CD4-positive, alpha-beta T cell treated with Interleukin-17A for 1 hour (primary cell): ENCODE measurements at places on chromosomes 5 and 9.

GRCh38 chr5:106474066-106474465, 1196.7 kb downstream of the EFNA5 start:
- DNase-seq = no peak

- no peak for DNase-seq
Observed at GRCh38 chr9:94801234-94801633, 74.7 kb downstream of the AOPEP start.

GRCh38 chr5:133602835-133603380, 9.4 kb downstream of the FSTL4 start:
- no peak for DNase-seq

DNA sequence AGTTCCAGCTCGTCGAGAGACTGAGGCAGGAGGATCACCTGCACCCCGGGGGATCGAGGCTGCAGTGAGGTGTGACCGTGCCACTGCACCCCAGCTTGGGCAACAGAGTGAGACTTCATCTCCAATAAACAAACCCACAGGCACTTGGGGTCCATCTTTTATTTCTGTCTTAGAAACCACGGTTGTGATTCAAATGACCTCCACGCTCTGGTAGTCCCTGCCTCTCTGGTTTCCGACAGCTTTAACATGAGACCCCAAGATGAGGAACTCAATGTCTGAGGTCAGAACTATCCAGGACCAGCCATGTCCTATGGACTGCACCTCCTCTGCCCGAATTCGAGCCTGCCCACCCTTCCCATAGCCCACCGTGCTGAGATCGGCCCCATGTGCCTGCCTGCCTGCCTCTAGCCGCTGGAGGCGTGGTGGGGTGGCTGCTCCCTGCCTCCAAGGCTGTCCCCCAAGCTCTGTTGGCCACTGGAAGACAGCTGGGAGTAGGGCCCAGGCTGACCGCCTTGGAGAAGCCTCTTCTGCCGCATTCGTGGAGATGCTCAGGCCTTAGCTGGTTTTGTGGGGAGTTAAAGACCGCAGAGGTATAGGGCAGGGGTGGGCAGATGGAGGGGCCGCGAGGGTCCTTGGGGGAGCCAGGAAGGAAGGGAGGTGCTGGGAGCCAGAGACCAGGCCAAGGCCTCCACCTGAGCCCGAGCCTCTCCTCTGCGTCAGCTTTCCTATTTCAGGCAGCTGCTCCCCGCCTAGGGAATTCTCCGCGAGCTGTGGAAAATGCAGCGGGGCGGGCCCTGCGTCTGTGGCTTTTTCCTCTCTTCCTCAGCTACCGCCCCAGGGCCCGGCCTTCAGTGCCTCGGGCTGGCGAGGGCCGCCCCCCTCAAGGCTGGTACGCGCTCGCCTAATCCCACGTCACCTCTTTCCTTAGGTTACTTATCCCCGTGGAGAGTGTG, 6.9 kb upstream of the WDR5 start:
- DNase-seq = no peak

DNA sequence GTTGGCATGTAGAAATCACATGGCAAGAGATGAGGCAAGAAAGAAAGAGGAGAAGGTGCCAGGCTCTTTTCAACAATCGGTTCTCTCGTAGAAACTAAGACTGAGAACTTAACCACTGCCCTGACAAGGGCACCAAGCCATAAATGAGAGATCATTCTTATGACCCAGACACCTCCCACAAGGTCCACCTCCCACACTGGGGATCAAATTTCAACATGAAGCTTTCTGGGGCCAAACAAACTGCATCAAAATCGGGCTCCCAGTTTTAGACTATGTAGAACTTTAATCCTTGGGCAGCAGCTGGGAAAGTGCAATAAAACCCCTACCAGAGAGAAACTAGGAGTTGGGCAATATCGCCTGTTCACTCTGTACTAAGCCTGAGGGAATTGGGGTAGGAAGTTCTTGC, 150.2 kb upstream of the CCDC152 start:
- no peak for DNase-seq

DNA sequence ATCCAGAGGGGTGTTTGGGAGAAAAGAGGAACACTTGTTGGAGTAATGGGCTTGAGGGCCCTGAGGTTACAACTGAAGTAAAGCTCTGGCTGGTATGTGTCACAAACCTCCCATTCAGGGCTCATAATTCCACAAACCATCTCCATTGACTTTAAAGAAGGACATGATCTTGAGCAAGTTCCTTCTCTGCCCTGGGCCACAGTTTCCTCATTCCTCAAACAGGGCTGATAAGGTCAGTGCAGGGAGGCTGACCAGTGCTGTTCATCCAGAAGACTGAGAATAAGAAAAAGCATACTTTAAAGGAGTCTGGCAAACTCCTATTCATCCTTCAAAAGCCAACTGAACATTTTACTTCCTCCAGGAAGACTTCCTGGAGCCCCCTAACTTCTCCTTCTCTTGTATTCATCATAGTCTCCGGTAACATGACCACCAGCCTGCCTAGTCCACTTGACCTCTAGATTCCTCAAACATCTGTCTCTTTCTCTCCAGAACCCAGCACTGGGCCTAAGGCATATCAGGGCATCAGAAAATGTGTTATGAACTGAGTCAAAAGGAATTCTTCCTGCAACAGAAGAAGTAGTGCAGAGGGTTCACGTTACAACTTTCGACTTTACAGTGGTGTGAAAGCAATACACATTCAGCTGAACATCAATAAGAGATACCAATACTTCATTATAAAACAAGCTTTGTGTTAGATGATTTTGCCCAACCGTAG, 20.7 kb upstream of the PTPN3 start:
- DNase-seq = no peak

DNA sequence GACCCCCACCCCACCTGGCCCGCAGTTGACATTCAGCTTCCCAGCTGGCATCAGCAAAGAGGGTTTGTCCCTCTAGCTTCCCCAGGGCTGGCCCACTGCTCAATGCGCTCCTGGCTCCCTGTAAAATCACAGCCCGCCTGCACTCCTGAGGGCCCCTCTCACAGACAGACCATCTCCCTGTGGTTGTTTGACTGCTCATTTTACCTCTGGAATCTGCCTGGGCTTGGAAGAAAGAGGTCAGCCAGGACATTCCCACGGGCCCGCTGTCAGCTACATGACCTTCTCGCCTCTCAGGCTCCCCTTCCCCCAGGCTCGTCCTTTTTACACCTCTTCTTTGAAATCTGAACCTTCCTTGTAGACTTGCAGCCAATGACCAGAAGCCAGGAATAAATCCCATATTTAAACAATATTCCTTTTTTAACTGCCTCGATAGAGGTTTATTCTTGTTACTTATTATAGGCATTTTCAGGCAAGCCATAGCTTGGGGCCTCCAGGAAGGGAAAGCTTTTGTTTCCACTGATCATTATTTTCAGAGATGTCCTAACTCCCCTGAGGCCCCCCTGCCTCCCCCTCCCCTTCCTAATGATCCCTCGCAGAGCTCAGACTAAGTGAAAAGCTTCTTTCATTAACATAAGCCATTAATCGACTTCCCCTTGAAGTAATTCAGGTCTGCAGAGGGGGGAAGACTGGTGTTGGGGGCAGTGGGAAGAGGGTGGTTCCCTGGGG, 76.3 kb upstream of the IQGAP2 start:
- DNase-seq = no peak

DNA sequence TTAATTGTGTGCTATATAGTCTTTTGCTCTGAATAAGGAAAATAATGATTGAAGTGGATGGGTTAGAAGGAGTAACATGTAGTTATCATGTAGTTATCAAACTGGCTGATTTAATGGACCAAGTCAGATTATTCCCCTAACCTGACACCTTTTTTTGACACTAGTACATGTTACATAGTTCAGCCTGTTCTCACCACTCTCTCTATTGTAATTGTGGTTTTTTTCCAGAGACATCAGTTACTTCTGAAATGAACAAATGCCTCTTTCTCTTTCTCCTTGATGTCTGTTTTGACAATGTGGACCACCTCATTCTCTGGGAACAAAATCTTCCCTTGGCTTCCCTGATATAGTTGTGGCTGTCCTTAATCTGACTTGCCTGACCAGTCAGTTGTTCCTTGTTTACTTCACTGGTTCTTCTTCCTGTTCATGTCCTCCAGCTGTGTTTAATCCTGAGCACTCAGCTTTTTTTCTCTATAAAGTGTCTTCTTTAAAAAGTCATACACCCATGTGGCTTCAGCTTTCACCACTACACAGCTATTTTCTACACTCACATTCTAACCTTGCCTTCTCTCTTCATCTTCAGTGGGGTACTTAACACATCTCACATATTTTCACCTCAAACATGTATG, 243.4 kb downstream of the ARRDC3 start:
- DNase-seq = no peak

DNA sequence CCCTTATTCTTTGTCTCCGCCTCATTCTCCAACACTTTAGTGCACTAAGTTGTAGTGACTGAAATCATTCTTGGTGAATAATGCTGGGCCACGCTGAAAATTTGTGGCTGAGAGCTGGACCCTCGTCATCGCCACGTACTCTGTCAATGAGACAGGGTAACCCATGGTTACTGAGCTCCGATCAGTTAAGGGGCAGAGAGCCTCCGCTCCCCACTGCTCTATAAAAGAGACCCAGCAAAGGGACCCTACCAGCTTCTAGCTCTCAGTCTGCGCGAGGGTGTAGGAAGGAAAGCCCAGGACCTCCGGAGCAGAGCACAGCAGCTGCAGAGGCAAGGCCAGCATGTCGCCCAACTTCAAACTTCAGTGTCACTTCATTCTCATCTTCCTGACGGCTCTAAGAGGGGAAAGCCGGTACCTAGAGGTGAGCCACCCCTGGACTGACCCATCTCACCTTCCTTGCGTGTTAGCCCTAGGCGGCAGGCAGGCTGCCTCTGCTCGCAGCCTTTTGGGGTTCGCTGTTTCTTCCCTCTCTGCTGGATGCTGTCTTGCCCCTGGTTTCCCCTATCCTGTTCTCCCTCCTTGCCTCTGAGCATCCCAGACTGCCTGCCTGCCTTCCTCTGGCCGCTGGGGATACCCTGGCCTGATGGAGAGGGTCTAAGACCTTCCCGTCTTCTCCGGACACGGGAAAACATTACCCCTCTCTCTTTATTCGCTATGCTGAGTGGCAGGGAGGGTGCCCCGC, at the start of gene CRHBP:
CRHBP (plus strand) TSS at position 251 of the 742 bp plus-strand sequence; CDS start at position 341, 90 bp downstream.
- DNase-seq = no peak

DNA sequence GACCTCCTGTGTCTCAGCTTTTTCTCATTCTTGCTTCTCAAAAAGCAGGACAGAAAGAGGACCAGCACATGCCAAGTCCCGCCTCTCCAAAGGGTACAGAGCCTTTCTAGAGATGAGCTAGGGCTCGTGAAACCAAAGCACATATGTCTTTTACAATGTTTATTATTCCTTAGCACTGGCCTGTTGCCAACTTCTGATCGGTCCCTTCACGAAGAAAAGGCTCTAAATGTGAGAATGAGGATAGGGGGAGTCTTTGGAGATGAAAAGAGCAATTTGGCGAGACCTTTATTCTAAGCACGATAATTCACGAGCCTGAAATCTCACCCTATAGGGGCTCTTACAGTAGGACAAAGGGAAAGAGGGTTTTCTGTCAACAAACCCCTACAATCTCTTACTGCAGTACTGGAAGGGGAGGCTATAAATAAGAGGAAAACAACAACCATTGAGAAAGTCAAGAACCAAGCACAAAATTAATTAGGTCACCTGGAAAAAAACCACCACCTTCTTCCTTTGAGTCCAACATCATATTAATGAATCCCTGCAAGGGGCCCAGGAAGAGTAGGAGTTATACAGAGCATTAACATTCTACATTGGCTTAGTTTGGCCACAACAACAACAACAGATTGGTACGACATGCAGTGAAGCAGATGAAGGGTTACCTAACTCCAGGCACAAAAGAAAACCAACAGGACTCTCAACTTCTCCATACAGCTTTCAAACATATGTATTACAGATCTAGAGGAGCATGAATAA, 309.5 kb downstream of the PDE4D start:
- no peak for DNase-seq

DNA sequence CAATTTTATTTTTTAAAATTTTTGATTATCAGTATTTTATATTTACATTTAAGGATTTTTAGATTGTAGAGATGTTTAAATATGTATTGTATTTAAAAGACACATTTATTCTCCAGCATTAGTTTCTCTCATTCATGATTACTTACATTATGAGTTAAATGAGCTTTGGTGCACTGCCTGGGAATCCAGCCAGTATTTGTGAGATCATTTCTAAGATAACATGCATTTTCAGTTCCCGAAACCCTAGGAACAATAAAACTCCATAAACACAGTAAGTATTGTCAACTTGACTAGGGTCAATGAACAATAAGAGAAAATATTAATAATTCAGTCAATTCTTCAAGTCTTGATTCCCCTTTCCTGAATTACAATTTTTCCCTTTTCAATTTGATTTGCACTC, 403.3 kb downstream of the PLK2 start:
- DNase-seq = no peak
